ENCODE measurements at places on chromosomes 11 and 22.
A peak's percentile ranks its signal among the peaks of the same experiment; 100 is the strongest.

GRCh38 chr11:133946541-133947318 lies 10.0 kb downstream of the IGSF9B start:
- no peak for DNase-seq

DNA sequence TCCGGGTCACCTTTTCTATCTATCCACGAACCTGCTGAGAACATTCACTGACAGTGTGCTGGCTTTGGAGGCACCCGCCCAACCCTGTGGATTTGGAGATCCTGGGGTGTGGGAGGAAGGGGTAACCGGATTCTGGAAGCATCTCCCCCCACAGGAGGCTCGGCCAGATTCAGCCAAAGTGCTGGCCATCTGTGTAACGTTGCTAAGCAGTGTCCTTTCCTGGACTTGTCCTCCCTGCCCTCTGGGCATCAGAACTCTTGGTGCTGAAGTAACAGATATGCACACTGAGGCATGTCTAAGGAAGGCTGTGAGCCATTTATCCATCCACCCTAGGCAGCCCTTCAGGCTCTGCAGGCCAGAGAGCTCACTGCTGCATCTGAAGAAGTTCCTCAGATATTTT lies 85.7 kb downstream of the SNX19 start:
- no peak for DNase-seq

DNA sequence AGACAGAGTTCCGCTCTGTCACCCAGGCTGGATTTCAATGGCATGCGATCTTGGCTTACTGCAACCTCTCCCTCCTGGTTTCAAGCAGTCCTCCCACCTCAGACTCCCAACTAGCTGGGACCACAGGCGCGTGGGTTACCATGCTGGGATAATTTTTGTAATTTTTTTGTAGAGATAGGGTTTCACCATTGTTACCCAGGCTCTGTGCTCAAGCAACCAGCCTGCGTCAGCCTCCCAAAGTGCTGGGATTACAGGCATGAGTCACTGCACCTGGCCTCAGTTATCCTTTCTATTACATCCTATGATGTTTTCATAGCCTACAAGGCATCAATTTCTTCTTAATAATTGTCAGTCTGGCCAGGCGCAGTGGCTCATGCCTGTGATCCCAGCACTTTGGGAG lies 36.5 kb downstream of the LRRC74B start:
- DNase-seq: no peak

- no peak for DNase-seq
Observed at GRCh38 chr22:21961127-21961867, 8.6 kb upstream of the PPM1F start.

GRCh38 chr11:72831521-72832300 lies 17.5 kb downstream of the ATG16L2 start:
- DNase-seq: peak; percentile 35

DNA sequence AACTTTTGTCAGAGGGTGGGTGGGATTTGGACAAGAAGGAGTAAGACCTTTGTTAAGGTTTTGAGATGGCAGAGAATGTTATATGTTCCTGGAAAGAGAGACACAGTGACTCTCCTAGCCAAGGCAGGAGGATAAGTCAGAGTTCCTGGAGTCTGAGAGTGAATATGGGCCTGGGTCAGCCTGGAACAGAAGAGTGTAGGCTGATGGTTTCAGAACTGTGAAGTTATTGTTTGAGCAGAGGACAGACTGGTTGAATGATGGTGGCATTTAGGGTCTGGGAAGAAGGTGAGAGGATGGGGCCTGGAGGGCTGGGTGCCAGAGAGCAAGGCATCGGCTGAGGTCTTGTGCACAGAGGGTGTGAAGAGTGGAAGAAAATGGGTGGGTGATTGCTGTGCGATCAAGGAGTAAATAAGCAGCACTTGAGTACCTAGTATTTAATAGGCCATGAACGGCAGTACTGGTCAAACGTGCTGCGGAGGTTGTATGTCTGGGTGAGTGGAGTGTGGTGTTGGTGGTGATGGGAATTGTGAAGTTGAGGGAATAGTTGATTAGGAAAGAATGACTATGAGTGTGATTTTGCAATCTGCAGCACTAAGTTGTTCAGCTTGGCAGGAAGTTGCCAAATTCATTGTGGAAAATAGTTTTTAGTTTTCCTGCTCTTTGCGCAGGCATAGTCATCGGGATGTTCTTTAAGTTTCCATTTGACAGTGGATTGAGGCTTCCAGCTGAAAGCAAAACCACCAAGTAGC lies 1.8 kb downstream of the PANX1 start:
- no peak for DNase-seq

- no peak for DNase-seq
Observed at GRCh38 chr11:130122141-130122575, 37.4 kb upstream of the ST14 start.

DNA sequence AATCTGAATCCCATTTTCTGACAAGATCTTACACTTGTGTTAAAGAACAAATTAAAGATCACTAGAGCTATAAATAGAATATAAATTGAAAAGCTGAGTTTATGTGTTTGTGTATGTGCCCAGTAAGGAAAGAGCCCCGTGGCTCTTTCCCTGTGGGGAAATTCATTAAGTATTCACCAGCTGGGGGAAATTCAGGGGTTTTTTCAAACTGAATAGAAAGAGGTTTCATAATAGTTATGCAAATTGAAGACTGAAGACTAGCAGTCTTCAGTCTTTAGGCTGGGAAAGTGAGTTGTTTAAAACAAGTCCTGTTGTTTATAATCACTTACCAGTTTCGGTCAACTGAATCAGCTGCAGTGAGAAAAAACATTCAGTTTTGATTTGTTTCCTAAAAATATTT lies 11.3 kb upstream of the MS4A7 start:
- peak; percentile 52 for DNase-seq

DNA sequence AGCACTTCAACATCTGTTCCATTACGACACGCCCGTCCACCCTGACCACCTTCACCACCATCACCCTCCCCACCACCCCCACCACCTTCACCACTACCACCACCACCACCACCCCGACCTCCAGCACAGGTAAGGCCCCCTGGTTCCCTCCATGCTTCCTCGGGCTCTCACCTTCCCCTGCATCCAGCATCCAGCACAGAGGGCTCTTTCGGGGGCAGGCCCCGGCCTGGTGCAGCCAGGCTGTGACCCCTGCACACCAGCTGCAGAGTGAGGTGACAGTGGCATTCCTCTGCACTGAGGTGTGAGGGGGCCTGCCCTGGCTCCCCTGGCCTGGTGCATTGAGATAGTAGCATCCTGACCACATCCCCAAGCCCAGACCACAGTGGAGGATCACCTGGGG lies 18.2 kb downstream of the MUC2 start:
- no peak for DNase-seq

DNA sequence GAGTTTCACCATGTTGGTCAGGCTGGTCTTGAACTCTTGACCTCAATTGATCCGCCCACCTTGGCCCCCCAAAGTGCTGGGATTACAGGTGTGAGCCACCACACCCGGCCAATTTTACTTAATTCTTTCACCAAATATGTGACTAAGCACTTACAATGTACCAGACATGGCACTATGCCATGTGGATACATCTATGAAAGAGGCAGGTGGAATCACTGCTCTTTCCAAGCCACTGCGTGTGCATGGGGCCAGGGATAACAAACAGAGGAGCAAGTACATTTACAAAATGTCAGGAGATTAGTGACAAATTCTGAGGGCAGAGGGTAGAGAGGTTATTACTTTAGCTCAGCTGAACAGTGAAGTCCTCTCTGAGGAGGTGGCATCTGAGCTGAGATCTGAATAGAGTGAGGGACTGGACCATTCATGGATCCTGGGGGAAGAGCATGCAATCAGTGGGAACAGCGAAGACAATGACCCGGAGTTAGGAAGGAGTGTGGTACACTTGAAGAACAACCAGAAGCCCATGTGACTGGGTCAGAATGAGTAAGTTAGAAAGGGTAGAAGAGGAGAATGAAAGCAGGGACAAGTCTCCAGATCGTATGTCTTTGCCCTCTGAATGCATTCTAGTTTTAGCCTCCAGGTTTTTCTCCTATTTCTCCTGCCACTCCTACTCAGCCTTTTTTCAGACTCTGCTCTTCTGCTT lies 38.3 kb upstream of the GRAMD1B start:
- no peak for DNase-seq

- no peak for DNase-seq
Observed at GRCh38 chr11:84260862-84261261, 974.7 kb upstream of the CCDC90B start.

DNA sequence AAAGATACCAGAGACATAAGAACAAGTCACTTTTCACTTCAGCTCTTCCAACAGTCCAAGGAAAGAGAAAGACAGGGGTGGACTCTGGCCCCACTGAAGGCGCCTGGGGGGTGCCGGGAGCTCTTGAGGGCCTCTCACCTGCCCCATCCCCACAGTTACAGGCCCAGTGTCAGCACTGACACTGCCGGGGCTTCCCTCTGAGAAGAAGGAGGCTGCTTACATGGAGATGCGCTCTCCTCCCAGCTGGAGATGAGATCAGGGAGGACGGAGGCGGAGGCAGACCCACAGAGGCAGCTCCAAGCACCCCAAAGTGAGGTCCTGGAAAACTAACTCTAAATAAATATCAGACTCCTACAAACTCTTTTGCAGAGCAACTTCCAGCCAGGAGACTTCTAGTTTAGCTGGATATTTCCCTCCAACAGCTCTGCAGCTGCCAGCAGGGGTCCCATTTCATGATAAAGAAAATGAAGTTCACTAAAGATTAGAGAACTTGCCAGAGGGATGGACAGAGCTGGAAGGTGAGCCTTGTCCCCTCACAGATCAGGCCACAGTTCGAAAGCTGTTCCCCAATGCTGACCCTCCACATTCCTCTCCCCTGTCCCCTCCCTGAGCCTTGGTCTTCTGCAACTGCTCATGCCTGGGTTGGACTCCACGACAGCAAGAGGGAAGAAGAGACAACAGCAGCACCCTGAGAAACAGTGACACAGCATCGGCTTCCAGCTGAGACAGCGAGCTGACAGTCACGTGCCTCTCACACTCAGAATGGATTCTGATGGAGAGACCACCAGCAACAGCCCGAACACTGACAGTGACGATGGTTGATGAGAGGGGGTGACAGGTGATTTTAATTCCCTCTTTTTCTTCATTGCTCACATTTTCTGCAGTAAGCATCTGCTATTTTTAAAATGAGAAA lies 5.8 kb downstream of the CARS1 start:
- DNase-seq: no peak

DNA sequence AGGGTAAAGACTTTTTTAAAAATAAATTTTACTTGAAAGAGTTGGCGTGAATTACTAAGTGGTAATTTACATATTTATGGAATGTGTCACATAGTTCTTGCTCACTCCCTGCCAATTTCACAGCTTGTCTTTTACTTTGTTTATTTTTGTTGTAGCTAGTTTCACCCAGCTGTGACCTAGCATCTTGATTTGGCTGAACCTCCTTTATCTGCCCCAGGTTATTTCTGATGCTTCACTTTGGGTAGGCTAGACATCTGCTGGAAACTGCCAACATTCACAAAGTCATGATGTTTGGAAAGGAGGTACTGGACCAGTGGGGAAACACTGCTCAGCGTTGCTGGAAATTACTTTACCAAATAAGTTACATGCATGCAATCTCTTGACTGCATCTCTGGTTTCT lies 1676.0 kb upstream of the RAG2 start:
- DNase-seq: no peak

- DNase-seq: no peak
Observed at GRCh38 chr11:70192666-70193410, 10.3 kb upstream of the FADD start.

GRCh38 chr11:82858556-82859091 lies 41.6 kb downstream of the PRCP start:
- DNase-seq: no peak

Measured in germinal center (tissue), 1 donor.